Amniotic stem cell (primary cell): ENCODE measurements at places on chromosomes 11 and 22.

GRCh38 chr11:33067294-33067693 is 27.9 kb downstream of the TCP11L1 start:
- no peak for DNase-seq

GRCh38 chr11:101446726-101447125 is 137.1 kb downstream of the TRPC6 start:
- no peak for DNase-seq

DNA sequence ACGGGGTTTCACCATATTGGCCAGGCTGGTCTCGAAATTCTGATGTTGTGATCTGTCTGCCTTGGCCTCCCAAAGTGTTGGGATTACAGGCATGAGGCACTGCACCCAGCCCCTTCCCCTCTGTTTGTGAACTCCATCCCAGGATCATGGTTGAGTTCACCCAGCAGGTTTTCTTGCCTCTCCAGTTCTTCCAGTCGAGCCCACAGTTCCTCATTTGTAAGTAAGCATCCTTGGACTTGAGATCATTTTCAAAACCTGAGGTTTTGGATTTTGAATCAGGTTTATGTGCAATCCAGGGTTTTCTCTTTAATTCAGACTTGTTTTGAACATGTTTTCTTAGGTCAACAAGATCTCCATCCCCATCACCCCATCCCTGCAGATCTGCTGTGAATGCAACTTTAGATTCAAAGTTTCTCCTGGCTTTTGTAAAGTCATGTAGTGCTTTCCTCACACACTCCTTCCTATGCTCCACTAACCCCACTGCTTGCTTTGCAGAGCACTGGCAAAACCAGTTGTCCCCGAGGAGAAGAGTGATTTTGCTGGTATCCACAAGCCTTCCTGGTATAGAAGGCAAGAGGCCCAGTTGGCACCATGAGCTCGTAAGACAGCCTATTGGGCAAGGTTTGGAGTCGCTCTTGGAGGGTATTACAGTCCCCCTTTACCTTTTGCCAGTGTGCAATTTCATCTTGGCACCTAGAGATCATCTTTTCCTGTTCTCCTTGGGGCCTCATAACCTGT is 14.7 kb upstream of the VPREB1 start:
- no peak for DNase-seq

GRCh38 chr22:31230871-31231621 is 18.9 kb downstream of the LIMK2 start:
- DNase-seq: no peak

- DNase-seq: no peak
Measured at GRCh38 chr11:38256436-38256835, 1658.4 kb upstream of the RAG2 start.

- DNase-seq: peak; percentile 32
Measured at GRCh38 chr11:101974255-101974654, 57.9 kb upstream of the ANGPTL5 start.

DNA sequence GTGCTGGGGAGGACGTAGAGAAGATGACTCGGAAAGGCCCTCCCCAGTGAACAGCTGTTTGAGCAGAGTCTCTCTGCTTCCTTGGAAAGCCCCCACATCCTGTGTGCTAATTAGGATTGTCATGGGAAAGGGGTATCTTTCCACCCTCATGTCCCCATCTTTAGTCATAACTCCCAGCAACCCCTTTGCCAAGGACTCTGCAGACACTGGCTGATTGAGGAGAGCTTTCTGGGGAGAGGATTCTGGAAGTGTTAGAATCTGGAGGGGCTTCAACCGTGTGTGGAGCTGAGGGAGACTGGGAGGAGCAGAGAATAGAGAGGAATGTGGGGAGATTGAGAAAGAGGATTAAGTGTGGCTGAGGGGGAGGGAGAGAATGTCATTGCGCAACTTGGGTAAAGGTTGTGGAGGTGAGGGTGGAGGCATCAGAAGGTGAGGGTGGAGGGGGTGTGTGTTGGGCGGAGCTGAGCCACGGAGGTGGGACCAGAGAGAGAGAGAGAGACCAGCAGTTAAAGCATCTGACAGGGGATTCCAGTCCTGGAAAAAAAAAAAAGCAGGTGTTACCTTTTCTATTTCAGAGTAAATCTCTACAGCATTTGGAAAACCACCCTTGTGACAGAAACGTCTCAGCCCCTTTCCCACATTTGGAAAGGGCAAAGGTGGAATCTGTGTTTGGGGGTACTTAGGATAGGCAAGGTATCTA is 2.2 kb downstream of the DTX4 start:
- no peak for DNase-seq

GRCh38 chr11:72513411-72513810 is 79.1 kb upstream of the CLPB start:
- no peak for DNase-seq

- no peak for DNase-seq
Measured at GRCh38 chr11:9459667-9460321, 1.0 kb upstream of the ZNF143 start.

GRCh38 chr11:61103851-61104423 is 1.6 kb downstream of the CD5 start:
- no peak for DNase-seq

GRCh38 chr11:73367482-73368024 is 8.6 kb upstream of the RELT start:
- DNase-seq: no peak

DNA sequence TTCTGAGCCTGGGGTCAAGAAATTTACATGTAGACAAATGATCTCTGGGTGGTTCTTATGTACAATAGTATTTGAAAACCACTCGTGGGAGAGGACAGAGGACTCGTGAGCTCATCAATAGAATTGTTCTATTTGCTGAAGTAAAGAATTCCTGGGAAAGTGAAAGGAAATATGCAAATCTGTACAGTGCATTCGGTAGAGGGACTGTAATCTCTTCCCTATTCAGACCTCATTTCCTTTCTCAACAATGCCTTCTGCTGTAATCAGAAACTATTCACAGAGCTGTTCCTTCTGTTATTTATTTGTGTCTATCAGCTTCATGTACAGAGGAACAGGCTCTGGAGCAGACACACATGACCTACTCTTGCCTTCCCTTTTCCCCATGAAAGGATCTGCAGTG is 709.4 kb upstream of the KIRREL3 start:
- DNase-seq: no peak

GRCh38 chr11:44725757-44726282 is 942 bp upstream of the TSPAN18 start:
- no peak for DNase-seq

GRCh38 chr22:44782363-44782963 is 30.1 kb downstream of the ARHGAP8 start:
- DNase-seq: no peak

GRCh38 chr11:15933886-15934625 is 422.3 kb downstream of the SOX6 start:
- no peak for DNase-seq

- no peak for DNase-seq
Measured at GRCh38 chr11:120660024-120660565, 148.5 kb downstream of the GRIK4 start.

GRCh38 chr22:31044262-31044861 is 36.8 kb upstream of the SMTN start:
- no peak for DNase-seq

DNA sequence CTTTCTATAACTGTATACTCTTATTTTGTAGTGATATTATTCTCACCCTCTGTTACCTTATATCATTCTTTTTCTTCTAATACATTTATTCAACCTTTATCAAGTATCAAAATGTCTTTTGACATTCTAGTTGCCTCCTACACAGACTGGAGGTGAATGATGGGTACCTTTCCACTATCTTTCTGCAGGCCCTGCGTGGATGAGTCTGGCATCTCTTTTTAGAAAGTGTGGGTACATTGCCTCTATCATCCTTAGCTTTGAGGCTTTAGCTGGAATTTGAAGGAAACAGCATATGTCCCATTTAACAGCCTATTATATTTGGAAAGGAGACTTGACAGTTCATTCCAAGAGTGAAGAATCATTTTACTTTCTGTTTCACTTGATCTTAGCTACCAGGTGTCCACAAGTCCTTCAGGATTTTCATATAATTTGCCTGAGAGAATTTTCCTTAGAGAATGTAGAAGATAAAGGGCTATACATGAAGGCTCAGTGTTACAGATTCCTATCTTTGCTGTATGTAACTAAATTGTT is 192.0 kb downstream of the CWF19L2 start:
- no peak for DNase-seq

- no peak for DNase-seq
Measured at GRCh38 chr22:29215012-29215860, 9.5 kb downstream of the EMID1 start.

- DNase-seq: no peak
Measured at GRCh38 chr11:133041928-133042882, 490.1 kb downstream of the OPCML start.

GRCh38 chr11:120546312-120547205 is 35.0 kb downstream of the GRIK4 start:
- DNase-seq: peak; percentile 92

- DNase-seq: no peak
Measured at GRCh38 chr22:21818487-21819182, 48.8 kb downstream of the MAPK1 start.

GRCh38 chr22:32020117-32020516 is 22.9 kb upstream of the SLC5A1 start:
- no peak for DNase-seq

DNA sequence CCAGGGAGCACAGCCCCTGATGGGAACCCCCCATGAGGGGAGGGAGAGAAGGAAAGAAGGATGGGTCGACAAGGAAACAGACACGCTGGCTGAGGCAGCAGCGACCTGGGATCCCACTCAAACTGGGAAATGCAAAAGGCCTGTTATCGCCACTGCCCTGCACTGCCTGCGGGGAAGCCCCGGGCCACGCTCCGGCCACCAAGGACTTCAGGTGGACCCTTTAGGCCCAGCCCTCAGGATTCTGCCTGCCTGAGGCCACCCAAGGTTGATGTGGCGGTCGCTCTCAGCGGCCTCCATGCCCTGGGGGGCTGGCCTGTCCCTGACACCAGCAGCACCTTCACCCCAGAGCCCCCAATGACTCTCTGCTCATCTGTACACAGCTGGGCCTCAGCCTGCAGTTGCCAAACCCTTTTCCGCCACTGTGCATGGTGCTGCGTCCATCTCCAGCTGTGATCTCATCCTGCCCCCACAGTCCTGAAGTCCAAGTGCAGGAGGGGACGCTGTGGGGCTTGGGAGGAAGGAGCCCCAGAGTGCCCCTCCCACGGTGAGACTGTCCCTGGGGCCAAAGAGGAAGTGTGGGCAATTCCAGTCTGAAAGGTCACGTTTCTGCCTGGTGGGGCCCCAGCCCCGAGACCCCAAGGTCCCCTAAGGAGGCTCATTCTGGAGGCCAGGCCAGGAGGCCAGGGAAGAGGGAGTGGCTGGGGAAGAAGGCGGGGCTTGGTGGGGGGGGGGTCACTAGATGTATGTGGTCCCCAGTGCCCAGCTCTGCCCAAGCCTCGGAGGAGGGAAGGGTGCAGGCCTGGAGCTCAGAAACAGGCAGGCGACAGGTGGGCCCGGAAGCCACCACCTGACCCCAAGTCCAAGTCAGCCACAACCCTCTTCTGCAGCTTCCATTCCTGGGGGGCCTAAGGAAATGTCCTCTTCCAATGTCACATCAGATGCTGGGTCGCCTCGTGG is 31.6 kb downstream of the OSBPL5 start:
- no peak for DNase-seq

DNA sequence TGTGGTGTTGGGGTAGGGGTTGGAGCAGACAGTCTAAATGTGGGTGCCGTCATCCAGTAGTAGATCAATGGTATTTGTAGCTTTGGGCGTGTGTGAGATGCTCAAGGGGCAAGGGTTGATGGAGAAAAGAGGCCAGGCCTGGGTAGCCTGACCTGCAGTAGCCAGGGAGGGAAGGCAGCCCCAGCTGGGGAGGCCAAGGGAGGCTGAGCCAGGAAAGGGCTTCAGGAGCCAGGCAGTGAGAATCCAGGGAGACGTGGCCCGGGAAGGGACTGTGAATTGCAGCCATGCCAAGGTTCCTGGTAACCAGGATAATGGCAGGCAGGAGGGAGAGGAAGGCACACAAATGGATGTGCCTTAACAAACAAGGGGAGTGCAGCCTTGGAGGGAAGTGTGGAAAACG is 2.5 kb upstream of the DERL3 start:
- no peak for DNase-seq

DNA sequence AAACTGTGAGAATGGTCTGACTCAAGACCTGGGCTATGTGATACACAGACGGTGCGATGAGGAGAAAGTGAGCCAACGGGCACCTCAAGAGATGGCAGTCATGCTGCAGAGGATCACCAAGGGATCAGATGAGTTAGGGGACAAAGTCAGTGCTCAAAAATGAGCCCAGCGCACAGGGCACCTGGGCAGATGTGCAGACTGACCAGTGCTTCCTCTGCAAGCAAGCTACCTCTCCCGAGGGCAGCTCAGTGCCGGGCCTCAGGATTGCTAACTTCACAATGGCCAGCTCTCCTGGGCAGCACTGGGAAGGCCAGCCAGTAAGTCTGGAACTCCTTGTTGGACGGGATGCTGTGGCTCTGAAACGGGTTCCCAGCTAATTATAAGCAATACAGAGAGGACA is 15.3 kb downstream of the HDHD5 start:
- no peak for DNase-seq

GRCh38 chr11:19959648-19960059 is 200.6 kb downstream of the DBX1 start:
- no peak for DNase-seq

DNA sequence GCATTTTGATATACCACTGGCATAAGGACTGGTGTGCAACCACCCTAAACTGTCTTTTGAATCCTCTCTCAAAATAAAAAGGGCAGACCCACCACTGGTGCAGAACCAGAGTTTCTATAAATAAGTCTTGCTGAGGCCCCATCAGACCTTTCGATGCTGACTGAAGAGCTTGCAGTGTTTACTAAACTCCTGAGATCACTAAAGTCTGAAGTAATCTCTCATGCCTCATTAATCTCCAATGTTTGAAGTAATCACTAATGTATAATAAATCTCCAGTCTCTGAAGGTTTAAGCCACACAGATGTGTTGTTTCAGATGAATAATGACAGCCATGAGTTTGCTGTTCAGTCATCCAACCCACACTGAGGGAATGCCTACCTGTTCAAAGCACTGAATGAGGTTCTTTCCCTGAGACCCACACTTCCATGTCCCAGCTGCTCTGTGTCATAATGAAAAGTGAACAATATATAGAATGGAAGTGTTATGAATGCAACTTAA is 50.6 kb upstream of the DEUP1 start:
- DNase-seq: no peak

DNA sequence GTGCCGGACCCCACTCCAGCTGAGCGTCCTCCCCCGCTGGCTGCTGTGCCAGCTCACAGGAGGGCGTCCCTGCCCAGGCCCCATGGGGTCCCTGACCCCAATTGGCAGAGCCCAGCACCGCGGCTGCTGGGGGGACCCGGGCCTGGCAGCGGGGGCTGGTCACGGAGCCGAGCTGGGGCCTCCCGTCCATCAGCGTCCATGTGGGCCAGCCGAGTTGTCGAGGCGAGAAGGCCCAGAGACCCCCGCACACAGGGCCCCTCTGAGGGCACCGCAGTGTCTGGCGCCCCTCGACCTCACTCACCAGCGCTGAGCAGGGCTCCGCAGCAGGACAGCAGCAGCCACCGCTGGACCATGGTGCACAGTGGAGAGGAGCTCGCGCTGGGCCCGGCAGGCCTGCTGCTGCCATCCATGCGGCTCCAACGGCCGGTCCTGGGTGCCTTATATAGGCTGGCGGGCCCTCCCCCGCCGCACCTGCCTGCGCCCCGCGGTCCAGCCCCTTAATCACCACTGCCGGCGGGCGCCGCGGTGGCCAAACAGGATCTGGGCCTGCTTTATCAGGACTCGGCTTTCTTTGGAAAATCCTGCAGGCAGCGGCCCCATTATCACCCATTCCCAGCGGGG is at the start of gene MUC6:
MUC6 (minus strand) TSS at position 416 of the 621 bp plus-strand sequence; CDS start at position 353, 63 bp downstream.
- no peak for DNase-seq

GRCh38 chr11:130323452-130324450 is 9.0 kb upstream of the ZBTB44 start:
- no peak for DNase-seq
